ENCODE measurements at places on chromosomes 12 and 14.

GRCh38 chr12:121712461-121713256 is at the start of gene TMEM120B:
Gene TMEM120B (plus strand): TSS chr12:121712752. CDS start chr12:121712896, 144 bp downstream.
- DNase-seq: peak; percentile 28

DNA sequence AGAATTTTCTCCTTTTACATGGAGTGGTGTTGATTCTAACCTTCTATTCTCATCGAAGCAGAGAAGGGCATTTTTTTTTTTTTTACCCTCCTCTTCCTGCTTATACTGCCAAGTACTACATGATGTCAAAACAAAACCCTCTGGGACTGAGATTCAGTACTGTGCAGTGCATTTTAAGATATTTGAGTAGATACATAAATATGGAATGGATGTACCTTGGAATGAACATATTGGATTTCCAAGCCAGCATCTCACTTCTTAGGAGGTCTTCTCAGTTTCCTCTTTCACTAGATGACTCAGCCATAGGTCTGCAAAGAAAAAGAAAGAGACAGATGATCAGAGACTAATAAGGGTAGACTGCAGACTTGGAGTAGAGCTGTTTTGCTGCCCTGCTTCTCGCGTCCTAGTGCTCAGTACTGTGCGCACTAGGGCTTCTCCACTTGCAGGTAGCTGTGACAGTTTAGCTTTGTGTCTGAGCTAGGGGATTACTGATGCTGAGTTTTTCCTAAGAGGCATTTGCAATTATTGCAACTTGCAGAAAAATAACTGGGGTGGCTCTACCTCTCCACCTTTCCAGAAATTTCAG is 20.4 kb downstream of the TPH2 start:
- DNase-seq: no peak

DNA sequence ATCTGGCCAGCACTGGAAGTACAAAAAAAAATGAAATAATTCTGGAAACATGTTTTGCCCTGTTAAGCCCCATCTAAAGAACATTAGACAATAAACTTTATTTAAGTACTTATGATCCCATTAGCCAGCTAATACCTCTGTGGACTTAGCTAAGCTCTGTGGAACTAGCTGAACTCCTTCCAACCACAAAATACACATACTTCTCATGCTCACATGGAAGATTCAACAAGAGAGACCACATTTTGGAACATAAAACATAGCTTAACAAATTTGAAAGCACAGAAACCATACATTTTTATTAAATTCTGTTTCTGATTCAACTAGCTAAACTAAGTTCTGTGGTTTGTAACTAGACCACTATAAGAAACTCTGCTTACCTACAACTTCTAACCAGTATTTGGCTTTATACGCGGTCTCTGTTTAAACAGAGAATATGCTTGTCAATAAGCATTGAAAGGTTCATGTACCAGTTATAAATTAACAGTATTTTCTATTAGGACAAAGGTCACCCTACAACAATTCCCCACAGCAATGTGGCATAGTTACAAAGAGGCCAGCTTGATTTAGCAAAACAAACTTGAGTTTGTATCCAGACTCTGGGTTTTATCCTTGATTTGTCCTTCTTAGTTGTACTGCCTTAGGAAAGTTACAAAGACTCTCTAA is 300.1 kb downstream of the C12orf50 start:
- DNase-seq: no peak

- no peak for DNase-seq
Measured at GRCh38 chr14:93733631-93734030, 54.7 kb downstream of the PRIMA1 start.

GRCh38 chr12:121578230-121579189 is 2.3 kb downstream of the KDM2B start:
- DNase-seq: no peak

GRCh38 chr14:24892497-24893051 is 157.4 kb downstream of the STXBP6 start:
- no peak for DNase-seq

GRCh38 chr12:52060498-52061177 is 9.1 kb upstream of the ATG101 start:
- peak; percentile 39 for DNase-seq

- no peak for DNase-seq
Measured at GRCh38 chr14:86012461-86012860, 482.5 kb downstream of the FLRT2 start.

DNA sequence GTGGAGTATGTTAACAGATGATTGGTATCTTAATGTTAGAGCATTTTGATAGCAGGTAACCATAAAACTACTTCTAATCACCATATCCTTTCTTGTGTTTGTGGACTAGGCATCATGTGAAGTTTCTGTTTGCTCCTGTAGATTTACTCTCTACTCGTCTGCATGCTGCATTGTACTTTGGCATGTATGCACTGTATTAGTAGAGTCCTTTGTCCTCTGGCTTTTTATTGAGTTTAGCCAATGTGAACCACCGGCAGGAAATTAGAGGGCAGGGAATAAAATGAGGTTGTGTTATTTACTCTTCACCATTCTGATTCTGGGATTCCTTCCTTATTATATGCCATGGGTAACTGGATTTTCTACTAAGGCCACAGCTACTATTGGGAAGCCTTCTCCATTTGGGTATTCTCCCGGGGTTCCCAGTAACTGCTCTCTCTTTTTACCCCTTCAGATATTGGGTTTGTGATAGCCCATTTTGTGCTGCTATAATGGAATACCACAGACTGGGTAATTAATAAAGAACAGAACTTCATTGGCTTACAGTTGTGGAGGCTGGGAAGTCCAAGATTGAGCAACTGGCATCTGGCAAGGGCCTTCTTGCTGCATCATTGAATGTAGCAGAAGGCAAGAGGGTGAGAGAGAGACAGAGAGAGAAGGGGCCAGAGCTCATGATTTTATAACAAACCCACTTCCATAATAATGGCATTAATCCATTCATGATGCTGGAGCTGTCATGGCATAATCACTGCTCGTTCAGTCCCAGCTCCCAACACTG is 22.4 kb downstream of the FAM177A1 start:
- DNase-seq: no peak

All from activated CD8-positive, alpha-beta memory T cell treated with anti-CD3 and anti-CD28 coated beads for 1 hour (primary cell).